ENCODE measurements at places on chromosomes 11 and 22.

DNA sequence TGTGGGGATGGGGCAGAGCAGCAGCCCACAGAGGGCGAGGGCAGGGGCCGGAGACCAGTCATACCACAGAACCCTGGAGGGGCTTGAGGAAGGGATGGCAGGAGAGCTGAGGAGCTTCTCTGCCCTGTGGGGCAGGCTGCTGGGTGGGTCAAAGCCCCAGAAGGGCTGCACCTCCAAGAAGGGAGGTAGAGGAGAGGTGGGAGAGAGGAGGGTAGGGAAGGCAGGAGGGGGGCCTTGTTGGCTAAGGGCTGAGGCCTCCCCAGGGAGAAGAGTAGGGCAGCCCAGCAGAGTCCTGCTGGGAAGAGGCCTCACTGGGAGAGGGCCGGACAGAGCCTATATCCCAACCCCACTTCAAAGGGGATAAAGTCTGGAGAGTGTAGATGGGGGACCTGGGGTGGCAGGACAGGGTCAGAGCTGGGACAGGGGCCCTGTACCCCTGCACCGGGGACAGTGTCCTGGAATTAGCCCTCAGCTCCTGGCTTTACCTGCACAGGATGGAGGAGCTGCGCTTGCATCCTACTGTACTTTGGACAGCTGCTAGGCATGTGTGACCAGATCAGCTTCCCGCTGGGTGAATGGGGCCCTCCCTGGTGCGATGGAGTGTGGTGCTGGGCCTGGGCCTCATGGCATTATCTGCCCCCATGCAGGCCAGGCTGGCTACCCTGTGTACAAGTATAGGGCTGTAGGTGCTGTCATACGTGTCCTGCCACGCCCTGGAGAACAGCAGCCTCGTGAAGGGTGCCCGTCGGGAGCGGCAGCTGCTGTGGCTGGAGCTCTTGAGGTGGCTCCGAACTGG lies 7.3 kb downstream of the DGCR6L start:
- no peak for DNase-seq

DNA sequence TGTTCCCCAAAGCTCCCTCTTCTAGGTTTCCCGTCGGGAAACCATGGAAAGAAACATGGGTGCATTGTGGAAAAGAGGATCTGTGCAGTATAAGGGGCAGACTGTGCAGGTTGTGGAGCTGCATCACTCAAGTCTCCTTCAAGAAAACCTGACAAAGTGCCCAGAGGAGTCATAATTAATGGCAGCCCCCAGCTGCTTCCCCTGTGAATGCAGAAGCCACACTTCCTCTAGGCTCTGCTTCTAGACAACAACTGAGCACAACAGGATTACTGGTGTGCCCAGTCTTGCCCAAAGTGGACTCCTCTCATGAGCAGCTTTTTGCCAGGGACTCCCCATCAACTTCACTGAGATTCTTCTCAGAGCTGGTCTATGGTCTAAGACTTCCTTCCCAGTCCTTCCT lies 42.6 kb upstream of the SCUBE2 start:
- DNase-seq = no peak

DNA sequence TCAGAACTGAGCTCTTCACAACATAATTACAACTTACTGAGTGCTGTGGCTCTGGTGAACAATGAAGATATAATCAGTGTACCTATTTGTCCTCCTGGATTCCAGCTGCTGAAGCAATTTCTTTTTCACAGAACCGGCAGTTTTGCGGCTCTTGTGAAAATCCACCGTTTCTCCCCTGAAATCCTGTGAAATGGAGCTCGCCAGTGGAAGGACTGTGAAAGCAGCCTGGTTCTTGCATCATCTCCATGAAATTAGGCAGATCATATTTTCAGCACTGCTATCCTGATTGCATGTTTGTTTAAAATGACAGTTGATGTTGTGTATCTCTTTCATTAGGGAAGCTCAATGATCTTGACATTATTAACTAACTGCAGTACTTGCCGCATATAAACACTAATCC lies 120.2 kb upstream of the SNX19 start:
- DNase-seq = no peak

DNA sequence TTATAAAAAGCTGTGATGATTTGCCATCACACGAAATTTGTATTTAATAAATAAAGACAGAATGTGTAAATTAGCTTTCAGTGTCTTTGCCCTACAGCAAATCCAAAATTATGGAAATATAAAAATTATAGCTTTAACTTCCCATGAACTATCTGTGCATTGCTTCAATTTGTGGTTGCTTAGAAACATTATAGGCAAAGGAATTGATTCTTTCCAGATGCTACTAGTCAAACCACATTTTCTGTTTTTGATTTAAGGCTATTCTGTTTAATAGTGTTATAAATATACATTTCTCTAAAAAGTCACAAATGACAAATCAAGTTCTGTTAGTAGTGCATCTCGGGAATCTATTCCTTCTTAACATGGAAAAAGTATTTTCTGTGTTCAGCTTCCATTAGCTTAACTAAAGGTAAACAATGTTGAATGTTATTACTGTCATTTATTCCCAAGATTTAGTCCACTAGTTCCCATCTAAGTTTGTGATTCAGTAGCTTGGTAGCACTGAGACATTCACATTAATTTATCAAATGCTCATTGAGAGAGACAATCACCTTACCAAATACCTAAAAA lies 1086.3 kb upstream of the CCDC90B start:
- no peak for DNase-seq

- no peak for DNase-seq
Measured at GRCh38 chr22:45010532-45010900, 711 bp upstream of the PHF21B start.
